ENCODE measurements at places on chromosomes 11 and 22.

- no peak for DNase-seq
These were observed 5.4 kb upstream of the MADD start for GRCh38 chr11:47264521-47264920.

DNA sequence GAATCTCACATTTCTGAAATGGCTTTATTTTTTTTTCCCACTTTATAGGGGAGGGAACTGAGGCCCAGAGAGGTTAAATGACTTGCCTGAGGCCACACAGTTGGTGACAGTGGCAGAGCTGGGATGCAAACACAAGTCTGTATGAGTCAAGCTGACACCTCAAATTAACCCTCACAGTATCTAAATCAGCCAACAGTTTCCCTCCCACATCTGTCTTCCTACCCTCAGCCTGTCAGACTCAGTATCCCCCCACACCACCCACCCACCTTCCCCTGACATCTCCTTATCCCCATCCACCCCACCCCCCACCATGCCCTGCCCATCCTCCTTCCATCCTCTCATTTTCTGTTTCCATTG, 95.2 kb downstream of the TP53I11 start:
- DNase-seq: no peak

DNA sequence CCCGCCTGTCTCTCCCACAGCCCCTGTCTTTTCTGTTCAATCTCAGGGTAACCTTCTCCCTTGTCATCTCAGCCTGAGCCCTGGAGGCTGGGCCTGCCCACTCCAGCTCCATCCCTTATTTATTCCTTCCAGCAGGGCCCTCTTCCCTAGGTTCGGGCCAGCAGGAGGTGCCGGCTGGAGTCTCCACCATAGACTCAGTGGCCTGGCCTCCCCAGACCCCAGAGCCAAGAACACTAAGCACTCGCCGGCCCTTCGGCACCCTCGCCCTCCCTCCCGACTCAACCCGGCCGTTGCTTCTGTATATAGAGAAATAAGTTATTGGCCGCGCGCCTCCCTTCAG, 1.4 kb upstream of the RAB1B start:
- DNase-seq: no peak

GRCh38 chr11:23919455-23919854, 577.4 kb upstream of the LUZP2 start:
- no peak for DNase-seq

GRCh38 chr11:22479971-22480720, 142.0 kb downstream of the SLC17A6 start:
- no peak for DNase-seq

DNA sequence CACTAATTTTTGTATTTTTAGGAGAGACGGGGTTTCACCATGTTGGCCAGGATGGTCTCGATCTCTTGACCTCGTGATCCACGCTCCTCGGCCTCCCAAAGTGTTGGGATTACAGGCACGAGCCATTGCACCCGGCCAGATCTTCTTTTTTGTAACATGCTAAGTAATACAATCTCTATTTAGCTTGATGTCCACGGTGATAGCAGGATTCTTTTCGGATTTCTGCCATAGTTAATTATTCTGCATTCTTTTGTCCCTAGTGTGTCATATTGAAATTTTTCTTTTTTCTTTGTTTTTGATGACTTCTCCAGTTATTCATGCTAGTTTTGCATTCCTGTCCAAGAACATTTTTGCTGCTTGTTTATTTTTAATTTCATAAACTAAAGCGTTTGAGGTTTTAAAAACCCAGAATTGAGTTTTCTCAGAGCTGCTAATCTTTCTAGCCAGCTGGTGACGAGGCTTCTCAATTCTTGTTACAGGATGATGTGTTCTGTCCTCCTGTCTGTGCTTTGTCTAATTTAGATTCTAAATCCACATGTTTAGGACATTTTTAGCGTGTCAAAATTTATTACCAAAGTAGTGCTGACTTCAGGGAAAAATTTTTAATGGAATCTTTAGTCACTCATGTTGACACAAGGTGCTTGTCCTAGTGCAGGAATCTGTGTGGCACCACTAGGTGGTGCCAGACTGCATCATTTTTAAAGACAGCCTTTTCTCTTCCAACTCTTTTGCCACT, 21.8 kb downstream of the NF2 start:
- DNase-seq: peak; percentile 36

DNA sequence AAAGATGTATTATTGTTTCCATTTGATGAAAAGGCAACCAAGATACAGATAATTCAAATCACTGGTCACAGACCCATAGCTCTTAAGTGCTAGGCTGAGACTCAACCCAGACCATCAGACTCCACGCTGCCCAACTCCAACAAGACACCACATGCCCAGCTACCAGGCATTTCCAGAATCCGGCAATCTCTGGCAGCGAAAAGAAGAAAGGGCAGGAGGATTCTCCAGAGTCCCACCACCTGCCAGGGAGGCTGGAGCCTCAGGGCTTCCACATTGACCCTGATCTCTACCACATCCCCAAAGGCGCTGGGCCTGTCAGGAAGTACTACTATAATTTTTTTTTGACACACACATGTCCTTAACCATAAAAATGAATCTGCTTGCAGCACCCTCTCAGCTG, 61.4 kb upstream of the ARFGAP3 start:
- no peak for DNase-seq

GRCh38 chr11:72119198-72119597, 6.7 kb upstream of the ANAPC15 start:
- DNase-seq: no peak

DNA sequence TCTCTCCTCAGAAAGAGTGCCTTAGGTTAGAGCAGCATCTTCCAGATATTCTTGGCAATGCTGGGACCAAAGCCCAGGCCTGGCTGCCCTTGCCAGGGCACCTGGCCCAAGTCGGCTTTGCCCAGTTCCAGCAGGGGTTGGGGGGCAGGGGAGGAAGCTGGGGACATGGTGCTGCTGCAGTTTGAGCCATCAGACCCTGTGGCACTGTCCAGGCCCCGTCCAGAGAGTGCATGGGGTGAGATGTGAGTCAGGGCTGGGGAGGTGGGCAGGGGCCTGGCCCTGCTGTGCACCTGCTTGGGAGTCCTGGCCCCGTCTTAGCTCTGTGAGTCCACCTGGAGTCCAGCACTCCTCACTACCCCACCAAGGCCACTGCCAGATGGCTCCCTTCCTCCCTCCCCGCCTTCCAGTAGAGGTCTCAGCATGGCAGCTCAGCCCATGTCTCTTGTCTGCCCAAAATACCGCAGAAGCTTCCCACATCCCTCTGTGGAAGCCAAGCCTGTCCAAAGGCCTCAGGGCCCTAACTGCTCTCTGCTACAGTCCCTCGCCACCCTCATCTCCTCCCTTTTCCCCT, 16.6 kb downstream of the DERL3 start:
- DNase-seq: no peak

GRCh38 chr22:48520207-48520606, 1307.5 kb downstream of the BRD1 start:
- DNase-seq: no peak

DNA sequence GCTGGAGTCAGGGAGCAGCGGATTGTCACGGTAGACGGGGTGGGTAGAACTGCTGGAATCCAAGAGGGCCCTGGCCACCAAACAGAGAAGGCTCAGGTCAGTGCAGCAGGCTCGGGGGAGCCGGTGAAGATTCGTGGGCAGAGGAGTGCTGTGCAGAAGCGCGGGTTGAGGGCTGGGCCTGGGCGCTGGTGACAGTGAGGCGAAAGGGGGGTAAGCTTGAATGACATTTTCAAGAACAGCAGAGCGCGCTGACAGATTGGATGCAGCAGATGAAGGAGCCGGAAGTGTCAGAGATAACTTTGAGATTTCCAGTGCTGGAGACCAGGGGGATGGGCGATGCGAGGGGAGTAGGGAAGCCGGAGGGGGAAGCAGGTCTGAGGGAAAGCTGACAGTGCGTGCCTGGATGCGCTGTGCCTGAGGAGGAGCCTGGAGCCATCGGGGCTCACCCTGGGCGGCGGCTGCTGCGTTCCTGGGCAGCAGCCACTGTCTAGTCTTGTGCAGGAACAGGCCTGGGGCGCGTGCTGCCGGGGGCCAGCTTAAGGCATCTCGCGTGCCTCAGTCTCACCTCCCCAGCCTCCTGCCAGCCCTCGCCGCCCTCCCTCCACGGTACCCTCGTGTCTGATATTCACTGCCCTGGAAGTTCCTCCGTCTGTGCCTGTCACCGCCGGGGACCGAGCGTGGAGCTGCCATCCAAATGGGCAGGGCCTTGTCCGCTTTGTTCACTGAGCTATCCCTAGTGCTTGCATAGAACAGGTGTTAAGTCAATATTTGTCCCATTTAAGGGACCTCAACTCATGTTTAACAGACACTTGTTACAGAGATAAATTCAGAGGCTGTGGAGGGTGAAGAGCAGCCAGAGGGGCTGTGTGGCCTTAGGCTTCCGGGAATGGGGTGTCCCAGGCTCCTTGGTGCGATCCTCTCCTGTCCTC, 5.2 kb downstream of the GRIK4 start:
- no peak for DNase-seq

- DNase-seq: peak; percentile 56
These were observed 495 bp downstream of the HYOU1 start for GRCh38 chr11:119056421-119056999.

DNA sequence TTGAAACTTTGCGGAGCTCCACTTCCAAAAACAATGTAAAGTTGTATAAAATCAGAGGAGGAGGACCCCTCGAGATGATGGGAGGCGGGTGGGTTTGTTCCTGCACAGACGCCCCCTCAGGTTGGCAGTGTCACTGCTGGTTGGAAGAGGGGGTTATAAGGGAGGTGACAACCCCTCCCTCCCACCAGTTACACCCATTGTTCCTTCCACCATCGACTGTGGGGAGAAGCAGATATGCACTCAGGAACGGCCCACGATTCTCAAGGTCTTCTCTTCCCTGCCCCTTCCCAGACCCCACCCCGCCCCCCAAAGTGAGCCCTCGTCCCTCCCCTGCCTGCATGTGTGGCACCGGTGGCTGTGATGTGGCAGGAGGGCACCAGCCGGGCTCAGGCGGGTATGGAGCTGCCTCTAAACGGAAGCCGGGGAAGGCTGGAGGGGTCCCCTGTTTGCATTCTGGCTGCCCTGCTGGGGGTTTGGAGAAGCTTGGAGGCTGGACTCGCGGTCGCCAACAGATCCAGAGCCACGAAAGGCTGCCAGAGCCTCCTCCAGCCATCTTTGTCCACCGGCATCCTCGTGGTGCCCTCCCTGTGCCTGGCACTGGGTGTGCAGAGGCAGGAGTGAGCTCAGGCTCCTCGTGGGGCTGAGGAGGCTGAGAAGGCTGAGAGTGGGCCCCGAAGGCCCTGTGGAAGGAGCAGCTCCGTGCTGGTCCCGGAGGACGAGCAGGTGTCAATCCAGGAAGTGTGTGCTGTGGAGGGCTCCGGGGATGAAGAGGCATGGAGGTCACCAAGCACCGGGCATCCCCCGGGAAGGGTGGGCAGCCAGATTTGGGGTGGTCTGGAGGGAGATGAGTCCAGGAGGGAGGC, 778 bp downstream of the KDELR3 start:
- no peak for DNase-seq

GRCh38 chr22:48941033-48941902, 886.4 kb downstream of the BRD1 start:
- DNase-seq: no peak

GRCh38 chr11:118635237-118635591, 27.8 kb downstream of the PHLDB1 start:
- no peak for DNase-seq

- DNase-seq: no peak
These were observed 633.8 kb downstream of the DLG2 start for GRCh38 chr11:84993386-84993785.

- DNase-seq: no peak
These were observed 14.0 kb upstream of the ARHGAP42 start for GRCh38 chr11:100673063-100673462.

- DNase-seq: no peak
These were observed 58.0 kb upstream of the FADD start for GRCh38 chr11:70145071-70145470.

DNA sequence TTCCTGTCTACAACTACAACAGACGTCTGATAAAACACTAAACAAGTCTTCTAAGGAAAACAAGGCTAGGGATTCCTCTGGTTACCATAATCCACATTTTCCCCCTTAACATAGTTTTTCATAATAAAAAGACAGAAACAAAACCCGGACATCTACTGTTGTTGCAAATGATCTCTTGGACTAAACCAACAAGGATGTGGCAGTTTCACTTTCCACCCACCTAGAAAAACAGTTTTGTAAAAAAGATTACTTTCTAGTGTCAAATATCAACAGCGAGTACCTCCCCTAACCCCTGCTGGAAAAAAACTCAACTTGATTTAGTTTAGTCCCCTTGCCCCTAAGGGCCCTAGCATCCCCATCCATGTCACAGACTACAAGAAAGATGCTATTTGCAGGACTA, 5.4 kb downstream of the GNG3 start:
- no peak for DNase-seq

- no peak for DNase-seq
These were observed 2.4 kb downstream of the TRIM44 start for GRCh38 chr11:35664977-35665441.

DNA sequence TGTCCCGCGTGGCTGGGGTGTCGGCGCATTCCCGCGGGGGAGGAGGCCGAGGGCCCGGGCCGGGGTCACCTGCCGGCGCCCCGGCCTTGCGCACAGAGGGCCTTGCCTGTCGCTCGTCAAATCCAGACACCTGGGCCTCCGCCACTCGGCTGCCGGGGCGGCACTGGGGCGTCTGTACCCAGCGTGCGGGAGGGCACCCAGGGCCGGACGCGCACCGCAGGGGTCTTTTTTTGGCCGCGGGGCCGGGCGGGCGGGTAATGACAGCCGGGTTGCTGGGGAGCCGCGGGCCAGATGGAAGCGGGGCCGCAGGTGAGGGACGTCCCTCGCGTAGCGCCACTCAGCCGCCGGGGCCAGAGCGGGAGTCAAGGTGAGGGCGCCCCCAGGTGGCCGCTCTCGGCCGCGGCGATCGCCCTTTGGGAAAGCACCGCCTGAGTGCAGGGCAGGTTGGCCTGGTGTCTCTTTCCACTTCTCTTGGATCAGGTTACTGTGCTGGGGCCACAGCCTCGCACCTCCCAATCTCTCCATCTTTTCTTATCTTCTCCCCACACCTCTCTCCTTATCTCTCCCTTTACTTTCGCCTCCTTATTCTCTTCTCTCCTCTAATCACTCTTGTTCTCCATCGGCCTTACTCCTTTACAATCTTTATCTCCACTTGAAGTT, 3.5 kb downstream of the PHLDB1 start:
- peak; percentile 81 for DNase-seq

DNA sequence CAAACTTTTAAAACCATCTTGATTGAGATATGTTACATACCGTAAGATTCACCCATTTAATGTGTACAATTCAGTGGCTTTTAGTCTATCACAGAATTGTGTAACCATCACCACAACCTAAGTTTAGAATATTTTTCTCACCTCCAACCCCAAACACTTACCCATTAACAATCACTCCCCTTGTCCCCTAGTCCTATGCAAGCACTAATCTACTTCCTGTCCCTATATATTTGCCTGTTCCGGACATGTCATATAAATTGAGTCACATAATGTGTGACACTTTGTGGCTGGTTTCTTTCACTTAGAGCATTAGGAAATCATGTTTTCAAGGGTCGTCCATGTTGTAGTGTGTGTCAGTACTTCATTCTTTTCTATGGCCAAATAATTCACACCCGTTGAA, 38.8 kb downstream of the RASSF10 start:
- no peak for DNase-seq

GRCh38 chr11:20159466-20160381, 551 bp downstream of the DBX1 start:
- DNase-seq: no peak

- no peak for DNase-seq
These were observed 134.0 kb downstream of the NTM start for GRCh38 chr11:131504199-131504949.
